ENCODE measurements at places on chromosomes 1 and 21.

GRCh38 chr1:30189818-30190500, 533.4 kb downstream of the MATN1 start:
- DNase-seq = no peak

DNA sequence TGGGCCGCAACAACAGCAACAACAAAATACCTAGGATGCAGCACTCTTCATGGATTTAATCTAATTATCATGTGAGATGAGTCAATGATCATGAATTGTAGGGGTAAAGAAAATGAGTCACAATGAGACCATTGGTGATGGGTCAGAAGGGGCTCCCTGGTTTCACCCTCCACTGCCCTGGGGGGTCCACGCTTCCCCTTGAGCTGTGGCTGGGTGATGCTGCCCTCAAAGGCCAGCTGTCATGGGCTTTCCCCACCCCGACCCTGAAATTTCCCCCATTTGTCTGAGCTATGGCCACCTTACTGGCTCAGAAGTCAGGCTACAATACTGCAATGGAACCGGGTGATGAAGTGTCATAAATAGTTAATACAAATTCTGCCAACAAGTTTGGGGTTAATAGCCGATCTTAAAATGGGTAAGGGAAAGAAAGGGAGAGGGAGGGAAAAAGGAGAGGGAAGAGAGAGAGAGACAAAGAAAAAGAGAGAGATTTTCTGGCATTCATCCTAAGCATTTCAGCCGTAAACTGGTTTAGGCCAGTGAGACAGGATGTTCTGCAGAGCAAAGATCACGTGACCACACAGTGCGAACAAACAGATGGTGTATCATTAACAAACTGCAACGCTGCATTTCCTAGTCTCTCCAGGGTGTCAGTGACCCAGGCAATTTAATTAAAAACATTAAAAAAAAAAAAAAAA, 143.4 kb upstream of the ERRFI1 start:
- peak; percentile 87 for DNase-seq

GRCh38 chr1:118659646-118660045, 328.5 kb downstream of the TBX15 start:
- DNase-seq = no peak

- peak; percentile 77 for DNase-seq
Measured at GRCh38 chr1:202144402-202145067, at the start of gene ARL8A. Gene ARL8A, minus strand, starts transcription at chr1:202144737. Its CDS starts 165 bp downstream, at chr1:202144572.

GRCh38 chr1:22831729-22832413, 121.2 kb downstream of the EPHB2 start:
- no peak for DNase-seq

- no peak for DNase-seq
Measured at GRCh38 chr1:113266788-113267187, 123.5 kb upstream of the MAGI3 start.

DNA sequence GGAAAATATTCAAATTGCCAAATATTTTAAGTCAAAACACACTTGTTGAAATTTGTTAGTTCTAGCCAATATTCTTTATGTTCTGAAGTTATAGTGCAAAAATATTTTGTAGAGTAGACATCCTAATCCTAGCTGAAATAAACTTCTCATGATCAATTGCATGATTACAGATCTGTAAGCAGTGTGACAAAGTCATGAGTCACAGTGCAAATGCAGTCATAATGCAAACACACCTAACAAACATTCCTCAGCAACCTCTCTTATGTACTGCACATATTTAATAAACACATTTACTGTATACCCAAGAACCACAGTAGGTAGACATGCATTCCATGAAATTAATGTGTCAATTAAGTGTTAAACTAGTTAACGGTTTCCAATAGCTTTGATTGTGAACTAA, 1857.4 kb downstream of the NCAM2 start:
- no peak for DNase-seq
